Stimulated activated CD4-positive, alpha-beta T cell treated with anti-CD3 and anti-CD28 coated beads, Interleukin-4, amount 100 ng/mL, for 48 hours (primary cell): ENCODE measurements at places on chromosomes 6 and 20.

- no peak for DNase-seq
Measured at GRCh38 chr20:55684578-55684977, 320.7 kb downstream of the CBLN4 start.

- DNase-seq = no peak
Measured at GRCh38 chr6:5679691-5680090, 327.0 kb downstream of the NRN1 start.

- no peak for DNase-seq
Measured at GRCh38 chr20:36483919-36484808, 57.2 kb upstream of the MYL9 start.

DNA sequence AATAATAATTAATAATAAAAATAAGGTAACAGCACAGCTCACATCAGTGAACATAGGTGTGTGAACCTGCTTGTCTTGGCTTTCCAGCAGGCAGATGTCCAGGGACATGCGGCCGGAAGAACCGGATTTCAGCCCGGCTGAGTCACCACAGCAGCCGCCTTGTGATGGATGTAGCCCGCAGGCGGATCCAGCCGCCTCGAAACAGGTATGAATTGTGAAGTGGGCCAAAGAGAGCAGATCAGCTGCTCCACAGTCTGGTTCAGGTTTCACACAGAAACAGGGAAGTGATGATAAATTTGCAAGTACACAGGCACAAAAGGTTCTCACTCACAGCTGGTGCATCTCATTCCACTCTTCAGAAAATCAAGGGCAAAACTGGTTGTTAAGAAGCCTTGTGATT, 55.1 kb downstream of the ID4 start:
- no peak for DNase-seq

DNA sequence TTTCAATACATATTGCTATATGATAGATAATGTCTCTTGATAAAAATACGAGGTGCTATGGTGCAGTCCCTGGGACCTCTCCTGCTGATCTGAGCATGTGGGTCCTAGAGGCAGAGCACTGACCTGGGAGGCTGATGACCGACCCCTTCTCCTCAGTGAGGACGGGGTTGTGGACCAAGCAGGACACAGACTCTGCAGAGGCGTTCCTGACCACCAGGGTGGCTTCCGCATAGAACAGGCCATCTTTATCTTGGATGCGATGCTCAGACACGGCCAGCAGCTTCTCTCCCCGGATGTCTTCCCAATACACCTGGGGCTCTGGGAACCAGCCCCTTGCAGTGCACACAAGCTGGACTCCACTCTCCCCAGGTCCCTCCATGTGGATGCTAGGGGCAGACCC, 4.2 kb downstream of the BTNL2 start:
- no peak for DNase-seq

DNA sequence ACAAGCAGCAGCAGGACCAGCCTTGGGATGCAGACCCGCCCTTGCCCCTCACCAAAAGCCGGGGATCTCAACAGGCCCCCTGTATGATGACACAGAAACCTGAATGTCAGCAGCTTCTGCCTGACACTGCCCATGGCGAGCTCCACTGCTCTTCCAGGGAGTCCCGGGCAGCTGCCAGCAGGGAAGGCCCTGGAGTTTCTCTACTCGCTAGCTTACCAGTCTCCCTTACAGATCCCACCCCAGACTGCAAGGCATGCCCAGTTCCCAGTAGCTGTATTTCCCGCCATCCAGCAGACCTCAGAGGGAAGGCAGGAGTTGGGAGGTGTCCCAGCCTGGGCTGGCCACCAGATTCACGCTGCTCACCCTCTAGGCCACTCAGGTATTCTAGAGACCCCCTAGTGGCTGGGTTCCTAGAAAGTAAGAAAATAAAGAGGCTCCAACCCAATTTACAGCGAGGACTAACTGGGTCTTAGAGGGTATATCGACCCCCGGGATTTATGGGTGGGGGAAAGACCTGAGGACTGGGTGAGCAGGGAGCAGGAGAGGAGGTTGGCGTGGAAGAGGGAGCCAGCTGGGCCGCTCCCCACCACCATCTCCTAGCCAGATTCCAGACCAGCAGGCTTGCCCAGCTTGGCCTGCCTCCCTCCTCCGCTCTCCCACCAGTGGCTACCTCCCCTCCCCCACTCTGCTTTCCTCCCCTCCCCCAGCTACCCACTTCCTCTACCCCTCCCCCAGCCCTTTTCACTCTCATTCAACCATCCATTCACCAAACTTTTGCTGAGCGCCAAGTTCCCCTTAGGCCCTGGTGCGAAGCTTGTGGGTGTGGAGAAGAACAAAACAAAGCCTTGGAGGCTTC, 9.7 kb upstream of the HMGA1 start:
- no peak for DNase-seq

GRCh38 chr20:57928181-57928967, 218.6 kb upstream of the PMEPA1 start:
- DNase-seq = no peak

GRCh38 chr6:150981095-150981494, 115.6 kb downstream of the MTHFD1L start:
- DNase-seq = no peak

GRCh38 chr6:17850281-17850680, 137.2 kb downstream of the KIF13A start:
- DNase-seq = no peak

DNA sequence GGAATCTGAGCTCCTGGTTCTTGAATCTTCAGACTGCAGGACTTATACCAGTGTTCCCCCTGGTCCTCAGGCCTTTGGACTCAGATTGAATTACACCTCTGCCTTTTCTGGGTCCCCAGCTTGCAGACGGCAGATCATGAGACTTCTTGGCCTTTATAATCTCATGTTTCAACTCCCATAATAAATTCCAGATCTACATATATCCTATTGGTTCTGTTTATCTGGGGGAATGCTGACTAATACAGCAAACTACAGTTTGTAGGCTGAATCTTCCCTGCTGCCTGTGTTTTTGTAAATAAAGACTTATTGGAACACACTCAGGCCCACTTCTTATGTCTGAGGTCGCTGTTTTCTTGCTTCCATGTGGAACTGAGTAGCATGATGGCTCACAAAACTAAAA, 184.7 kb downstream of the HDGFL1 start:
- no peak for DNase-seq

DNA sequence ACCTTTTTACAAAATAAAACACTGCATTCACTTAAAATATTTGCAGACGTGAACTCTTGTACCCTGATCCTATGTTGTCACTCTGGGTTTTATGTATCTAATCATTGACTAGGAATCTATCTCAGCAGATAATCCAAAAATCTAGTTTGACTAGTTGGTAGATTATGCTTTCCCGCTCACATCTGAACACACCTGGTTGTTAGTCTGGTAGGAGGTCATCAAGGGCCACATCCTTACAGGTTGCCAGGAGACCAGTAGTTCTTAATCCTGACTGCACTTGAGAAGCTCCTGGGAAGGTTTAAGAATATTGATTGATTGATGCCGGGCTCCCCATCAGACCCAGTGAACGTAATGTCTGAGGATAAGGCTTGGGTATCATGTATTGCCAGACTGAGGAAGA, 104.4 kb downstream of the MTHFD1L start:
- no peak for DNase-seq

- DNase-seq = no peak
Measured at GRCh38 chr6:114556846-114557488, 214.1 kb upstream of the HS3ST5 start.

GRCh38 chr6:18215436-18215835, 48.9 kb downstream of the DEK start:
- no peak for DNase-seq

DNA sequence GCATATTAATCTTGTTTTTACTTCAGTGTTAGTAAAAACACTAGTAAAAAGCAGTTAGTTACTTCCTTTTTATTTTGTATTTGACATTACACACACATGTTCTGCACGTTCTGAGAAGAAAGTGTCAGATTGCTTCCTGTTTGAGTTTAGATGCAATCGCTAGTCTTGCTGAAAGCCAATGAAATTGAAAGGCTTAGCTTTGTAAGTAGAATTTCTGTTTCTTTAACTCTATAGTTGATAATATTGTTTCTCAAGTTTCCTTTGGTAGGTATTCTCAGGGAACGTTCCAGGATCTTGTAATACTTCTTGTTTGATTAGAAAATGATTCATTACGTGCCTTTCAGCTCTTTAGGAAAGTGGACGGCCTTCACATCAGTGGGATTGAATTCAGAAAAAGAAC, 55.0 kb downstream of the CDKAL1 start:
- DNase-seq = no peak

DNA sequence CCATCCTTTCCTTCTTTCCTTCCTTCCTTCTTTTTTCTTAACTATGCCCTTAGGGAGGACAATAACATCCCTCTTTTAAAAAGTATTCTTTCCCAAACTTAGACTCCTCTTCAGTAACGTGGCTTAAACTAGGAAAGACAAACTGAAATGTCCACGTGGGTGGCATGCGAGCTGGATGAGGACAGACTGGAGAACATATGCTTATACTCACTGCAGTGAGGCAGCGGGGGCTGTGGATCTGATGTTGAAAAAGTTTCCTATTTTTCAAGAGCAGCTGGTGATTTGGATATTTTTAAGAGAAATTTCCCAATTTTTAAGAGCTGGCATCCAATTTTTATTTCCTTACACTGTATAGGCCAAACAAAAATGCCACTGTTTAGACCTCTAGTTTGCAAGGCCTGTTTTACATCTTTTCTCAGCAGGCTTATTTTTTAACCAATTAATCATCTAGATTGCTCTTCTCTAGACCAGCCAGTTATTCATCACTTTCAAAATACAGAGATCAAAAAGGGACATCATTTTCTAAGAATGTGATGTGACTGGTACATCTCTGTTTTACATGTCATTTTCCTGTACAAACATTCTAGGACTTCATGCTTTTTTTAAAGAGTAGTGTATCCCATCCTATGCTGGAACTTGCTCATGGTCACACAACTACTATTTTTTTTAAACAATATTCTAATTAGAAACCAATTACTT, 226.5 kb downstream of the BTBD9 start:
- no peak for DNase-seq

GRCh38 chr6:162203287-162203686, 524.3 kb downstream of the PRKN start:
- DNase-seq = no peak

GRCh38 chr6:167824591-167825331, 1.9 kb upstream of the AFDN start:
- no peak for DNase-seq

DNA sequence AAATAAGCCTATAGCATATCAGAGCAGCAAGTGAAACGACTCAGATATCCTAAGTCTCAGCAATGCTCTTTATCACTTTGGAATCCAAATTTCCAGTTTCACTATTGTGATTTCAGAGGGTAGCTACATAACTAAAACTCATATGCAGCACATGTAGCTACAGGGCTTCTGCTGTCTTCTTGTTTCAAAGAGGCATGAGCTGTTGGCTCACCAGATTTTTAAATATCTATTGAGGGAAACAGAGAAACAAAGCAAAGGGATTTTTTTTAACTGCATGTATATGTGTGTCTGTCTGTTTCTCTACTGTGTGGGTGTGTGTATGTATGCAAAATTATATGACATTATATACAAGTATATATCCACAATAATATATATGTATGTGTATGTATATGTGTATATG, 258.4 kb downstream of the HDGFL1 start:
- no peak for DNase-seq

DNA sequence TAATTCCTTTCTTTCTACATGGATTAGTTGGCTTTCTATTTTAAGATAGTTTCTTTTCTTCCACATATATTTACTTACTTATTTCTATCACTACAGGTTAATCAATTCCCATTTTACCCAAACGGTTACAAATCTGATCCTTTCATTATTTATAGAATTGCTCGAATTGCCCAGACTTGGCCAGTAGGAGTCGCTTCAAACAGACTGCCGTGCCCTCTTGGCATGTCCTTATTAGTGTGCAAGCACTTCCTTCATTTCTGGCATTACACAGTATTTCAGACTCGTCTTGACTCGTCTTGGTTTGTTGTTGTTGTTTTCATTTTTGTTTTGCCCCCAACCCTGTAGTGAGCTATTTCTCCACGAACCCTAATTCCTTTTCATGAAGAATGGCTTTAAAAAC, 74.6 kb downstream of the SAMD3 start:
- DNase-seq = no peak

GRCh38 chr6:31641370-31641769, 11.1 kb downstream of the BAG6 start:
- no peak for DNase-seq

DNA sequence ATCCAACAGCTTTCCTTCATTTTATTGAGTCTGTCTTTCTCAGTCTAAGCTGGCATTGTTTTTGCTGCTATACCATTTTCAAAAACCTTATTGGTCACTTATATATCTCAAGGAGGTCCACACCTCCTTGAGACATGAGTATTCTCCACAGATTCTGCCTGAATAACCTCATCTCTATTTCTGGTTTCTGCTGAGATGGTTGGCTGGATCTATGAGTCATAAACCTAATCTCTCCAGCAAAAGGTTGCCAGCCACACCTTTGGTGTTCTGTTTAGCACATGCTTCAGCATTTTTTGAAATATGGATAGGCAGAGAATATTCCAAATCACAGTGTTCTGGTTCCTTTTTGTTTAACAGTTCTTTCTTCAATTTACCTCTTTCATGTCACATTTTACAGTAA, 40.8 kb upstream of the TMEM244 start:
- DNase-seq = no peak

DNA sequence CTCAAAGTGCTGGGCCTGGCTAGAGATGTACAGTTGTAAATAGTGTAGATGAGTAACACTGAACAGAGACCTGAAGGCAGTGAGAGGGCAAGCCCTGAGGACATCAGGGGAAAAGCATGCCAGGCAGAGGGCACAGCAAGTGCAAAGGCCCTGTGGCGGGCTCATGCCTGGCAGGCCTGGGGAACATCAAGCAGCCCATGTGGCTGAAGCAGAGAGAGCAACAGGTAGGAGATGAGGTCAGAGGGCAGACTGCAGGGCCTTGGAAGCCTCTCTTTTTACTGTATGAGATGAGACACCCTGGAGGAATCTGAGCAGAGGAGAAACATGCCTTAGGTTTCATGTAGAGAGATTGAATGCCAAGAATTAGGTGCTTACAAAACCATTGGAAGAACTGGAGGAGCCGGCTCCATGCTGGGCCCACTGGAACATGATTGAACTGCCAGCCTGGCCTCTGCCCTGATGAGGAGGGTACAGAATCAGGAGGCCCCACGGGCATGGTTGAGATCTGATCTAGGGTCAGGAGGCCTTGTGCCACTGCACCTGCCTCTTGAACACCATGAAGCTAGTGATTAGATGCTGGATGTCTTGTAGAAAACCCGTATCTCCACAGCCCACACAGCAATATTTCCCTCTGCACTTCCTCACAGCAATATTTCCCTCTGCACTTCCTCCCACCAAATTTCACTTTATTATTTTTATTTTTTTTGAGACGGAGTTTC, 5.9 kb upstream of the HMGA1 start:
- DNase-seq = no peak
